Type B pancreatic cell (in vitro differentiated cells): ENCODE measurements at places on chromosomes 11 and 22. TPM values are rescaled to one million over a fixed set of nuclear protein-coding genes. Genes with fewer than 3 reads are reported as not detected.

Gene ALDH3B2
- total RNA-seq, result 4.8 and 9.4 TPM in 2 replicates

Gene CBLIF
- 11.2 and 54.6 TPM in 2 replicates for total RNA-seq

DNA sequence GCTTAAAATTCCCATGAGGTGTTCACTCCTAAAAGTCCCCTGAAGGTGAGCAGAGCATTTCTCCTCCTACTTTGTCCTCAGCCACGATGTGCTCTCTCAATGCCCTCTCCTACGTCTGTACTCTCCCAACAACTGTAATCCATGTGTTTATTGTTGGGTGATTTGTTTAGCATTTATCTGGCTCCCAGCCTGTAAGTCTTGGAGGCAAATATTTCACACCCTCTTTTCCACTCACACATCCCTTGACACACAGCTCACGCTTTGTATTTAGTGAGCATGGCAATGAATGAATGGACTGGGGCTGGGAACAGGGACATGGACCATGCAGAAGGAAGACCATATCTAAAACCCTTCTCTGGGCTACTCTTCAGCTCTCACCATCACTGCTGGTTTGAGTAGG is 22.6 kb downstream of the HTR3A start:
- H3K36me3 ChIP-seq, result no peaks in the 10 kb centered on the region
- H3K27me3 ChIP-seq, result peaks cover 55% of the 10 kb centered on the region
- no peak overlapping the region for H3K4me3 ChIP-seq
- no peak for DNase-seq

Gene CALCA
- 0.86 and 1.2 TPM in 2 replicates for total RNA-seq

DNA sequence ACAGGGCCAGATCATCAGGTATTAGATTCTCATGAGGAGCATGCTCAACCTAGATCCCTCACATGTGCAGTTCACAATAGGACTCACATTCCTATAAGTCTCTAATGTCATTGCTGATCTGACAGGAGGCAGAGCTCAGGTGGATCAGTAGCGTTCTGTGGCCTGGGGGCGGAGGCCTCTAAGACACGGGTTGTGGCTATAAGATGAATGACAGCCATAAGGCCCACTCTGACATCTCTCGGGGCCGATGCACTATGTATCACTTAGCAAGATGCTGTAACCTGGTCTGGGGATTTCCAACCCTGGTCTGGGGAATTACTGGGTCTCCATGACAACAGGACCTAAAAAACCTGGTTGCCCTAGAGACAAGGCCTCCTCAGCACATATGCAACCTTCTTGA is 932.7 kb downstream of the TBC1D22A start:
- H3K36me3 ChIP-seq, result no peaks in the 10 kb centered on the region
- H3K27ac ChIP-seq, result no peak overlapping the region
- no peak for DNase-seq
- H3K4me1 ChIP-seq, result no peaks in the 10 kb centered on the region

- H3K4me3 ChIP-seq, result no peak overlapping the region
- H3K27ac ChIP-seq, result no peak overlapping the region
- no peaks in the 10 kb centered on the region for H3K36me3 ChIP-seq
- no peaks in the 10 kb centered on the region for H3K4me1 ChIP-seq
- peaks cover 24% of the 10 kb centered on the region for H3K27me3 ChIP-seq
Measured at GRCh38 chr22:49325531-49326395, 501.9 kb downstream of the BRD1 start.

GRCh38 chr11:7381937-7382336 is 103.4 kb upstream of the OLFML1 start:
- no peak for DNase-seq
- no peak overlapping the region for H3K27ac ChIP-seq
- H3K27me3 ChIP-seq, result no peaks in the 10 kb centered on the region
- H3K4me3 ChIP-seq, result no peak overlapping the region
- H3K36me3 ChIP-seq, result no peaks in the 10 kb centered on the region

GRCh38 chr11:68010090-68011041 is at the start of gene ALDH3B1:
ALDH3B1 (plus strand) TSS chr11:68010327; CDS start chr11:68015298, 4,971 bp downstream.
- peaks cover 35% of the 10 kb centered on the region for H3K4me1 ChIP-seq
- no peak within 1 kb of the TSS for H3K4me3 ChIP-seq
- DNase-seq, result no peak
- no peaks in the 10 kb centered on the region for H3K36me3 ChIP-seq
- peaks cover 5% of the 10 kb centered on the region for H3K27me3 ChIP-seq

Gene GRK3
- 10.3 and 14.0 TPM in 2 replicates for total RNA-seq

Gene APOBEC3H
- total RNA-seq, result 0.63 and 1.1 TPM in 2 replicates

- H3K27me3 ChIP-seq, result no peaks in the 10 kb centered on the region
- peak overlapping the region; percentile 48 for H3K27ac ChIP-seq
- no peaks in the 10 kb centered on the region for H3K36me3 ChIP-seq
- H3K4me1 ChIP-seq, result peaks cover 21% of the 10 kb centered on the region
Measured at GRCh38 chr11:117315285-117316196, 515 bp downstream of the BACE1 start.

DNA sequence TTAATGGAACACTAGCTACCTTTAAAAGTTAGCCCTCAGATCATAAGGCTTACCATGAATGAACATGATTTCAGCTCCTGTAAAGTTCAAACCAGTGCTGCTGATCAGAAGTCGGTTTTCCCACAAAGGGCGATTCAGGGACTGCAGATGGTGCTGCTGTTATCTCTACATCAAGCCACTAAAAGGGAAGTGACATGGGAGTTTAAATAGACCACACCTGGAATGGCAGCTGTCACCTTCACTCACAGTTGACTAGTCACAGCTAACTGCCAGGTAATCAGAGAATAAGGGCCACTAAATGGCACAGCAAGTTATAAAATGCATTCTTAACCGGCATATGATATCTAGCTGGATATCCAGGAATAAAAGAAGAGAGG is 581.1 kb upstream of the ARHGAP42 start:
- H3K27ac ChIP-seq, result no peak overlapping the region
- H3K36me3 ChIP-seq, result no peaks in the 10 kb centered on the region
- H3K4me3 ChIP-seq, result no peak overlapping the region
- no peaks in the 10 kb centered on the region for H3K4me1 ChIP-seq
- H3K27me3 ChIP-seq, result peaks cover 3% of the 10 kb centered on the region

GRCh38 chr11:18091731-18092130 is 14.2 kb downstream of the SAAL1 start:
- no peak for DNase-seq
- peaks cover 23% of the 10 kb centered on the region for H3K36me3 ChIP-seq
- no peaks in the 10 kb centered on the region for H3K4me1 ChIP-seq
- H3K27me3 ChIP-seq, result no peaks in the 10 kb centered on the region

DNA sequence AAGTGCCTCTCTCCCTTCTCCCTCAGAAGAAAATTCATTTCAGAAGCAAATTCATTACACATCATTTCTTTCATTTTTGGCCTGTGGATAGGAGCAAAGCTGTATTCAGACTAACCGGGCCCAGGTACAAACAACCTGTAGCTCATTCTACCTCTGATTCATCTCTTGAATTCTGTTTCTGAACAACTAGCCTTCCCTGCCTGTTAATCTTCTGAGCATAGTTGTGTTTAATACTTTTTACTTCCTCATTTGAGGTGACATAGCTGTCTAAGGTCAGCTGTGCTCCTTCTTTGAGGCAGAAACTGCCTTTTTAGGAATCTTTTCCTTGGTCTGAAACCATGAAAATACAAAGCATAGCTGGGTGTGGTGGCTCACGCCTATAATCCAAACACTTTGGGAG is 12.6 kb upstream of the IL18BP start:
- no peak overlapping the region for H3K4me3 ChIP-seq
- peaks cover 4% of the 10 kb centered on the region for H3K4me1 ChIP-seq
- H3K27me3 ChIP-seq, result no peaks in the 10 kb centered on the region
- DNase-seq, result no peak

DNA sequence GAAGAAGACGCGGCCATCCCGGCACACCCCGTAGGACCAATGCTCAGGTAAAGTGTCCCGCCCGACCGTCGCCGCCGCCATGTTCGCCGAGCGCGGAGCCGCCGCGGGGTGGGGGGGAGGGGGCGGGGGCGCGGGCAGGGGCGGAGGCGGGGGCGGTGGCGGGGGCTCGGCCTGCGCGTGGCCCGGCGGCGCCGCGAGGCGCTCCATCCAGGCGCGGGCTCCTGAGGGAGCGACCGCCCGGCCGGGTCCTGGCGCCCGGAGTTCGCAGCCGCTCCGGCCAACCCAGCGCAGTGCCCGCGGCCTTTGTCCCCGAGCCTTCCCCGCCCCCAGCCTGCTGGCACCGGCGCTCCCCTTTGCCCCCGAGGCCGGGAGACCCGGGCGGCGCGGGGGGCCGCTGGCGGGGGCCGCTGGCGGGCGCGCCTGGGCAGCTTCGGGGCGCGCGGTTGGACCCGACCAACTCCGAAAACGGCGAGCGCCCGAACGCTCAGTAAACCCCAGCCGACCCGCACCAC is at the start of gene PLEKHA7:
Gene PLEKHA7, minus strand, starts transcription at position 94 of the 512 bp plus-strand sequence. Its CDS starts 13 bp downstream, at position 81.
- H3K4me3 ChIP-seq, result peak within 1 kb of the TSS; percentile 96
- H3K4me1 ChIP-seq, result peaks cover 12% of the 10 kb centered on the region
- DNase-seq, result peak; percentile 72
- no peaks in the 10 kb centered on the region for H3K36me3 ChIP-seq
- H3K27me3 ChIP-seq, result peaks cover 20% of the 10 kb centered on the region

Gene OR6A2
- 0.07 and 0.27 TPM in 2 replicates for total RNA-seq

Gene MCHR1
- total RNA-seq, result 0.17 and 6.9 TPM in 2 replicates

Gene PDE3B
- total RNA-seq, result 12.9 and 16.6 TPM in 2 replicates

Gene PMM1
- total RNA-seq, result 33.5 and 35.5 TPM in 2 replicates

DNA sequence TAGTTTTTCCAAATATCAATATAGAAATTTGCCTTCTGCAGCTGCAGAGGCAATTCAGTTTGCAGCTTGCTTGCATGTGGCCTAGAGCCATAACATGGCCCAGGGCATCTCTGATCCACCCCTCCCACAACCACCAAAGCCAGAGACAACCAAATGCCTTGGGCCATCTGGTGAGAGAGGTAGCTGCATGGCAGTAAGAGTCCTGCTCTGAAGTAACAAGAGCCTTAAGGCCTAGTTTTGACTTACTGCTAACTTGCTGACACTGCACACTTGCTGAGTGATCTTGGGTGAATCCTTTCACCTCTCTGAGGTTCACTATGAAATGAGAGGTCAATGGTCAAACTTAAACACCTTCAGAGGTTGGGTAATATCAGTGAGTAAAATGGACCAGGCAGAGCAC is 4.9 kb upstream of the SPECC1L start:
- no peak for DNase-seq
- H3K27ac ChIP-seq, result no peak overlapping the region
- no peaks in the 10 kb centered on the region for H3K36me3 ChIP-seq
- peaks cover 22% of the 10 kb centered on the region for H3K4me1 ChIP-seq
- no peak overlapping the region for H3K4me3 ChIP-seq
- no peaks in the 10 kb centered on the region for H3K27me3 ChIP-seq

Gene C22orf31
- 0.63 TPM in 1 of 2 replicates, not detected in the other for total RNA-seq

- H3K4me1 ChIP-seq, result peaks cover 29% of the 10 kb centered on the region
- no peak overlapping the region for H3K4me3 ChIP-seq
- no peak for DNase-seq
- H3K27me3 ChIP-seq, result no peaks in the 10 kb centered on the region
- H3K36me3 ChIP-seq, result no peaks in the 10 kb centered on the region
Measured at GRCh38 chr11:10908215-10908951, 50.5 kb upstream of the ZBED5 start.

DNA sequence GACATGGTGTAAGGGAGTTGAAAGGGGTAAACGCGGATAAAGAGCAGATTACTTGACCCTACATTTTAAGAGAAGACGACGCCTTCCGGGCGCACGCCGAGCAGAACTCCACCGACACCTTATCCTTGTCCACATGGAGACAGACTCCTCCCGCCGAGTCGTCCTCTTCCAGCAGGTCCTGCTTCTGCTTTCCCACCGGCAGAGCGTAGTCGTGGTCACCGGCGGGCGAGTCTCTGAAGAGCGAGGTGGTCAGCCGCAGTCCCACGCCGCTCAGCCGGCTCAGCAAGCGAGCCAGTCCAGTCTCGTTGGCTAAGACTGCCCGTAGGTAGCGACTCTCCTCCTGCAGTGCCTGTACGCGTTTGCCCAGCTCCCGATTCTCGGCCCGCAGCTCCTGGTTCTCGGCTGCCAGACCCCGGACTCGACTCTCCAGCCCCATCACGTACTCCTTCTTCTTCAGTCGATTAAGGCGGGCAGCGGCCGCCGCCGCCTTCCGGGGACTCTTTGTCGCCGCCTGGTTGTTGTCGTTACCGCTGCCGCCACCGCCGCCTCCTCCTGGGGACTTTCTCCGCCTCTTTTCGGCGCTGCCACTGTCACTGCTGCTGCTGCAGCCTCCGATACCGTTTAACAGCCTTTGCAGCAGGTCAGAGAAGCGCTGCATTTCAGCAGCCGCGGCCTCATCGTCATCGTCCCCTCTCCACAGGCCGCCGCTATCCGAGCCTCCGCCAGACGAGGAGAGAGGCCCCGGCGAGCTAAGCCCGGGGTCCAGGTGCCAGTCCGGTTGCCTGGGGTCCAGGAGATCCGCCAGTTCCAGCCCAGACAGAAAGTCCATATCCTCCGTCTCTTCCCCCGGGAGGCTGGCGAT is 945 bp downstream of the CREBZF start:
- peaks cover 31% of the 10 kb centered on the region for H3K4me1 ChIP-seq
- H3K4me3 ChIP-seq, result peak overlapping the region; percentile 96
- no peaks in the 10 kb centered on the region for H3K27me3 ChIP-seq
- peak; percentile 78 for DNase-seq
- H3K36me3 ChIP-seq, result peaks cover 35% of the 10 kb centered on the region
- peak overlapping the region; percentile 96 for H3K27ac ChIP-seq

Gene CERK
- 43.3 and 67.5 TPM in 2 replicates for total RNA-seq

- H3K36me3 ChIP-seq, result peaks cover 14% of the 10 kb centered on the region
- H3K27ac ChIP-seq, result peak overlapping the region; percentile 100
- DNase-seq, result no peak
- peaks cover 40% of the 10 kb centered on the region for H3K4me1 ChIP-seq
- H3K27me3 ChIP-seq, result no peaks in the 10 kb centered on the region
Measured at GRCh38 chr11:102111787-102112508, 1.7 kb downstream of the YAP1 start.

Gene SOX6
- 8.7 and 24.9 TPM in 2 replicates for total RNA-seq

DNA sequence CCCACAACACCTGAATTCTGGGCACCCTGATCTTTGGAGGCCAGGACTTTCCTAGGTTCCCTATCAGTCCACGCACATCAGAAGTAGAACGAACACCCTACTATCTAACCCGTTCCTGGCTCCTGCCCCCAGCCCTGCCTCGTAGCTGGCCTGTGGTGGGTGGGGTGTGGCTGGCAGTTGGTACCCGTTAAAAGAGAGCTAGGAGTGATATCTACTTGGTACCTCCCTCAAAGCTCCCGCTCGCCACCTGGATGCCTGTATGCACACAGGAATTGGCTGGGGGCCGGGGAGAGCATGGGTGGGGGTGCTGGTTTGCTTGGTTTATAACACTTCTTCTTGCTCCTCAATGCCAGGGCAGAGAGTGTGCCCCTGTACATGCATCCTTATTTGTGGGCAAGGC is 14.0 kb upstream of the NECTIN1 start:
- DNase-seq, result no peak
- peak overlapping the region; percentile 85 for H3K4me3 ChIP-seq
- no peak overlapping the region for H3K27ac ChIP-seq
